ENCODE measurements at places on chromosomes 2 and 18.

DNA sequence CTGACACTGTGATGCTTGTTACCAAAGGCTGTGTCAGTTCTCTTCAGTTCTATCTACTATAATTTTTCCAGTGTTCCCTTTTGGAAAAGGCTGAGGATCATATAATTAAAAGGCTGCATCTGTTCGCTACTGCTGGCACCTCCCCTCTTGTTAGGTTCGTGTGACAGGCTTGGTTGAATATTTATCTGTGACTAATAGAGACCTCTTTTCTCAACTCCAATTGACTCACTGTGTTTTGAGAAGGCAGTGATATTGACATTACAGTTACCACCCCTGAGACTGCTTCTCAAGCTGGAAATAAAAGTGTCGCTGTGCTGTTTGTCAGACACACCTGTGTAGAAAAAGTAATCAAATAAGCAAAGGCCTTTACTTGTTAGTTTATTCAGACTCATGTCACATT, 205.5 kb upstream of the KCNH7 start:
- no peak for DNase-seq

- DNase-seq: no peak
Measured at GRCh38 chr2:54538537-54538936, 82.4 kb downstream of the SPTBN1 start.

DNA sequence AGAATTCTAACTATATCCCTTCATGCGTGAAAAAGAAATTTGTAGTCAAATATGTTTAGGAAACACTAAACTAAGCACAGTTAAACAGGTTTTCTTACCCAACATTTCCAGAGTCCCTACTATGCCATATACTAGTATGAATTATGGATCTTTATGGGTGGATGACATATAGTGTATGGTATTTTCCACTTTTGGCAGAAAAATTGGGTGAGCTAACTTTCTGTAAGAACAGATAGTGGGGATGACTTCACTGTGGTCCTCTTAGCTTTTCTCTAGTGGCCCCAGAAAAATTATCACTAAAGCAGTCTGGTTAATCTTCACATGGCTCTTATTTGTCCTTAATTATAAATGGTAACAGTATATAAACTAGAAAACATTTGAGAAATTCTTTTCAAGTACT, 240.0 kb upstream of the GULP1 start:
- DNase-seq: no peak

GRCh38 chr2:234348081-234348480, 148.8 kb downstream of the ARL4C start:
- no peak for DNase-seq

DNA sequence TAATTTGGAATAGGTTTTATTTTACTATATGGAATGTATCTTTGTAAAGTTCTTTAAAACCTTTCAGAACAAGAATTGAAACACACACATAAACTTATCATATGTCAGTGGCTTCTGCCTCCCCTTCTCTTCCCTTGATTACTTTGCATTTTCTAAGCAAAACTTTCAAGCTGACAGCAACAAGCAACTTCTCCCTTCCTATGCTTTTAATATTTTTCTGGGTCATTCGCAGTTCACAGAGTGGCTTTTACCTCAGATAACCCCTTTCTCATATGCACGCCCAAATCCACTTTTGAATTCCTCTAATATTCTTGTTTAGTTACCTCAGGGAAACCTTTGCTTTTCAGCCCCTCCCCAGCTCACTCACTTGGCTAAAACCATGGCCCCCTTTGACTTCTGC, 36.7 kb upstream of the CDC42EP3 start:
- no peak for DNase-seq

DNA sequence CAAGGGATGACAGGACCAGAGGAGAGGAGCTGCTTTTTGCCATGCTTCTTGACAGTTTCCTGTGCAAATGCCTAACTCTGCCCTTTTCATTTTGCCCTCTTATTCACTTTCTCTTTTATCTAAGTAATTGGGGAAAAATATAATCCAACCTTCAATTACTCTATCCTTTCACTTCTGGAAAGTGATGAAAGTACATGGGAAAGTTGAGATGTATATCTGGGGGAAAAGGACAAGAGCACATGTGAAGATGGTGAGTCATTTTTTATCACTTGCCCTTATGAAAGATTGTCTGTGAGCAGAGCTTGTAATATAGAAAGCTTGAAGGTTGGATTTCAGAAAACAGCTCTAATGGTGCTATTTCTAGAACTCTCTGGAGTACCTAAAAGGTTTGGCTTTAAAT, 1070.7 kb downstream of the CNTNAP5 start:
- DNase-seq: no peak

DNA sequence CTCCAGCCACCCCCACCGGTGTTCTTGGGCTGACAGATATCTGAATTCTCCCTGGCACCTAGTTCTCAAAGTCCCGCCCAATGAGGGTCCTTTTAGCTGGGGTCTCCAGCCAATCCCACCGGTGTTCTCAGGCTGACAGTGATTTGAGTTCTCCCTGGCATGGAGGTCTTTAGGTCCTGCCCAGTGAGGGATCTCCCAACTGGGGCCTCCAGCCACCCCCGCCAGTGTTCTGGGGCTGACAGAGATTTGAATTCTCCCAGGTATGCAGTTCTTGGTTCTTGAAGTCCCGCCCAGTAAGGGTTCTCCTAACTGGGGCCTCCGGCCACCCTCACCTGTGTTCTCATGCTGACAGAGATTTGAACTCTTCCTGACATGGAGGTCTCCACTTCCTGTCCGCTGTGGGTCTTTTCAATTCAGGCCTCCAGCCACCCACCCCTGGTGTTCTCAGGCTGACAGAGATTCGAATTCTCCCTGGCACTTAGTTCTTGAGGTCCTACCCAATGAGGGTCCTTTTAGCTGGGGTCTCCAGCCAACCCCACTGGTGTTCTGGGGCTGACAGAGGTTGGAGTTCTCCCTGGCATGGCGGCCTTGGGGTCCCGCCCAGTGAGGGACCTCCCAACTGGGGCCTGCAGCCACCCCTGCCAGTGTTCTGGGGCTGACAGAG, 154.6 kb downstream of the ANKRD36 start:
- peak; percentile 1 for DNase-seq

DNA sequence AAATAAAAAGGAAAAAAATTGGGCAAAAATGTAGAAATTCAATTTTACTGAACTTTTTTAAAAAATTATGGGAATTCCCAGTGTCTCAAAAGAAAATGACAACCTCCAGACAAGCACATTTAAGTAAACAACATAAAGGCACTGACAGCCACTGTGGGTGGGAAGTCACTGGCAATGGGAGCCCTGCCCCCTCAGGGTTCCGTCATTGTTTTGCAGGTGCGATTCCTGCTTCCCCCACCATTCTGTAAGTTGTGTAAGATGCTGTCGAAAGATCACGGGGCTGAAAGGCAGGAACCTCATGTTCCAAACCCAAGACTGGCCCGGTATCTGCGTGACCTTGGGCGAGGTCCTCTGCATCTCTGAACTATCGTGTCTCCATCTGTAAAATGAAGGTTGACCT, 15.8 kb upstream of the ASPRV1 start:
- no peak for DNase-seq

DNA sequence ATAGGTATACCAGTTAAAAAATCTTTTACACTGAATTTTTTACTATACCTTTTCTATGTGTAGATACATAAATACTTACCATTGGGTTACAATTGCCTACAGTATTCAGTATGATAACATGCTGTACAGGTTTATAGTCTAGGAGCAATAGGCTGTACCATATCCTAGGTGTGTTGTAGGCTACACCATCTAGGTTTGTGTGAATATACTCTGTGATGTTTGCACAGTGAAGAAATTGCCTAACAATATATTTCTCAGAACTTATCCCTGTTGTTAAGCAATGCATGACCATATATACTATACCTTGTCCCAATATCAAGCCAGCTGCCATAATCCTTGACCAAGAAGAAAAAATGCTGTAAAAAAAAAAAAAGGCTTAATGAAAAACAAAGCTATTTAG, 114.5 kb downstream of the PIGN start:
- DNase-seq: no peak

DNA sequence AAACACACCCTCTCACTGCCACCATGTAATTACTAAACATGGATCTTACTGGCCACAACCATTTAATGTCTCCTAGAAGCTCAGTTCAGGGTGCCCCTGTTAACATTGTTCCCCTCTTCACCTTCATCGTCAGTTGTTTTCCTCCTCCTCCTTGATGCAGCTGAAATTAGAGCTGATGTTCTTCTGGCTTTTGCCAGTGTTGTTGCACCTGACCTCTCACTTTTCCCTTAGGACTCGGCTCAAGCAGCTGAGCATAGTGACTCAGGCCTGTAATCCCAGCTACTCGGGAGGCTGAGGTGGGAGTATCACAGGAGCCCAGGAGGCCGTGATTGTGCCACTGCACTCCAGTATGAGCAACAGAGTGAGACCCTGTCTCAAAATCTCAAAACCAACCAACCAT, 70.8 kb downstream of the ACSL3 start:
- DNase-seq: no peak

DNA sequence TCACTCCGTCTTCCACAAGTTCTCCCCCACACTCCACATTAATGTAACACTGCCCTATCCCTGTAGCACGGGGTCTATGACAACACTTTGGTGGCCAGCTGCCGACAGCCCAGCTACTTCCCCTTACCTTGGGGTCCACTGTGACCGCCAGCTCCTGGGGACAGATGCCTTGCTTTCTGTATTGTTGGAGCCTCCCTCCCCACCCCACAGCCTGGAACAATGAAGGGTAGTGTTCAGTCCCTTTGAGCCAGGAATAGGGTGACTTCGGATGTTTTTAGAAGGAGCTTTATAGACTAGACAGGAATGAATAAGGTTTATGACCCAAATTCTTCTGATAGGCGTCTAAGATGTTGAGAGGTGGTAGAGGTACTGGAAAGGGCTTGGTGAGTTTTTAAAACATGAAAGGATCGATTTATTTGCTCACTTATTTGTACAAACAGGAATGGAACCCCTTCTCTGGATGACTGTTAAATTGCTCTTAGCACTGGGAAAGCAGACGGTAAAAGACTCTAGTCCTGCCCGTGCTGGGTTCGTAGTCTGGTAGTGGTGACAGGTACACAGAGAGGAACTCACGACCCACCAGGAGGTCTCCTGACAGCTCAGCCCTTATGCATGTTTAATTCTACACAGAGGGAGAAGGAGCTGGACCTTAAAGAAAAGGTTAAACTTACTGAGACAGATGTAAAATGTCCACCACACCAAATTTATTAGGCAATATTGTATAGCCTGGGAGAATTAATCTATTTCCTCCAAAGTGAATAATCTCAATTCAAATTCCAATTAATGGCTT, 90.9 kb downstream of the MYCN start:
- DNase-seq: no peak

- no peak for DNase-seq
Measured at GRCh38 chr18:77023102-77023782, 109.3 kb downstream of the MBP start.

GRCh38 chr2:157876786-157877138, 632 bp upstream of the ACVR1 start:
- no peak for DNase-seq

DNA sequence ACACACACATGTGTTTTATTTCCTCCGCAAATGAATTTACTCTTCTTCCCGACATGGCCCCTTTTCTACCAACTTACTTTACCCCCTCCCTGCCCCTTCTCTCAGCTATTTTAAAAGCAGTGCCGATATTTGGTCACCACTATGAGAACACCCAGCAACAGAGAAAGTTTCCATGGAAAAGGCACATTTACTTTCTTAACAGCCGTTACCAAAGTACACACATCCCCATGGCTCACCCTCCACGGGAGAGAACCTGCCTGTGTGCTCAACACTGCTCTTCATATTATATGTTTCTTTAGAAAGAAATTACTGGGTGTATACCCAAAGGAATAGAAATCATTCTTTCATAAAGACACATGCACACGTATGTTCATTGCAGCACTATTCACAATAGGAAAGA, 714.4 kb downstream of the DCDC2C start:
- no peak for DNase-seq

GRCh38 chr18:10838553-10838952, 310.8 kb downstream of the PIEZO2 start:
- DNase-seq: no peak

- DNase-seq: peak; percentile 76
Measured at GRCh38 chr2:45860136-45861121, 209.0 kb downstream of the PRKCE start.

DNA sequence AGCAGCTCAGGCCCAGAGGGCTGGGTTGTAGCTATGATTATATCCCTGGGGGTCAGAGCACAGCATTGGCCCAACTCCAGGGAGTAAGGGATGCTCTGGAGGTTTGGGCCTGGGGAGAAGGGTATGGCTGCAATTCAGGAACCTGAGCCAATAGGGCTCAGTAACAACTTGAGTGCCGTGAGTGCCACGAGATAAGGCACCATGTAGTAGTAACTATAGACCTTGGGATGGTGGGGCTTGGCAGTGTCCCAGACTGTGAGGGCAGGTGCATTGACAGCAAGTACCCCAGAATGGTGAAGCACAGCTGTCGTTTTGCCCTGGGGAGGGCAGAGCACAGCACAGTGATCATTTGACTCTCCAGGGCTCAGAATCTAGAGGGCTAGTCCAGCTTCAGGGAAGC, 45.1 kb upstream of the ZNF396 start:
- DNase-seq: no peak

GRCh38 chr18:77894060-77894459, 644.4 kb downstream of the GALR1 start:
- DNase-seq: no peak

DNA sequence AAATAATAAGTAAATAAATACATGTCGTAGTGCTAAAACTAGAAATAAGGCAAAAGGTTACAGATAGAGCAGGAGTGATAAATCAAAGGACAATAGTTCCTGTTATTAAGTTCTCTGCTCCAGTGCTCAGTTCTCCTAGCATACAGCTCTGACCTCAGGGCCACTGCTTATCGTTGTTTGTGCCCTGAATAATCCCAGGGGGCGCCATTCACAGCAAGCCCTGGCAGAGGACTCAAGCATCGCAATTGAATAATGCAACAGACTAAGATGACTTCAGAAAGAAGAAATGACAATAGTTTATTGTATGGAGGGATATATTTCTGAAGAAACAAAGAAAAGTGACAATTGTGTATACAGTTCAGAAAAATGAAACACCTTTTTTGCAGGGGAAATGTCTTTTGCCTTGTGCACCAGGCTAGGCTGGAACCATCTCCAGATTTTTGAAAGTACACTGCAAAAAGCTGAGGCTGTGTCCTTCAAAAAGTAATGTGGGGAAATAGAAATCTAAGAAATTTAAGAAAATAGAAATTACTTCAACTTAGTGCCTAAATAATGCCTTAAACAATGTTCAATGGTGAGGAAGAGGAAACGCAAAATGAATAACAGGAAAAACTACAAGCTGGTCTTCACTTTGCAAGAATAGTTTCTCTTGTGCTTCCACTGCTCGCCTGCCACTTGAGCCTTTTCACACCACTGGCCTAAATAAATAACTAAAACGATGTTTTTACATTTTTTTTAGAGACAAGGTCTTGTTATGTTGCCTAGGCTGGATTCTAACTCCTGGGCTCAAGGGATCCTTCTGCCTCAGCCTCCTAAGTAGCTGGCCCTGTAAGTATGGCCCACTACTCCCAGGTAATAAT, 19.0 kb upstream of the CCNYL1 start:
- no peak for DNase-seq

DNA sequence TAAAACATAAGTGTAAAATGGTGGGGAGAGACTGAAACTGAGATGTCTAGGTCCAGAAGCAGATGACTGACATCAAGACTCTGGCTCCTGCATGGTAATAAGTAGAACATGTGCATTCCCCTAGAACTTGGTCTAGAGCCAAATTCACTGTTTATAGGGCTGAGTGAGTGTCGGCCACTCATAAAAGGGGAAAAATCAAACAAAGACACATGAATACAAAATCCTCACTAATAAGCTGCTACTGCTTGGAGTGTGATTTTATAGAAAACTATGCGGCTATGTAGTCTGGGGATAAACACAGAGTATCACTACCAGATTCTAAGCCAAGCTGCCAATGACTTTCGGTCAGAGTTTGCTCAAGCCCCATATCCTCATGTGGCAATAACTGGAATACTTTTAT, 1080.8 kb upstream of the DDX18 start:
- DNase-seq: no peak

GRCh38 chr2:27494284-27494943, 586 bp downstream of the FNDC4 start:
- peak; percentile 91 for DNase-seq

Measured in fibroblast of gingiva (primary cell).